ENCODE measurements at places on chromosomes 11 and 22. TPM values are rescaled to one million over a fixed set of nuclear protein-coding genes. Genes with fewer than 3 reads are reported as not detected.

DNA sequence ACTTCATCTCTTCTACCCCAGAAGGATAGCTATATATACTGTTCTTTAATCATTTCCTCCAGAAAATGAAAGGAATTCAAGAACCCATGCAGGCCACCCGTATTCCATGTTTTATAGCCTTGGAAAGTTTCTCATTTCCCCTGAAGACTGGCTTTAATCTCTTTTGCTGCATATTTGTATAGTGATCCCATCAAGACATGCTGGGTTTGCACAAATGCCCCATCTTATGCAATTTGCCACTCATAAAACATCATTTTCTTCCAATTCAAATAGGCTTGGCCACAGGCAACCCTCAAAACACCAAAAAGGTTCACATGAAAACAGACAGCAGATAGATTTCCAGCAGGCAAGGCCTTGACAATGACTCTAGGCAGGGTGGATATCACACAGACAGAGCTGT lies 28.3 kb upstream of the APOA1 start:
- peaks cover 55% of the 10 kb centered on the region for H3K36me3 ChIP-seq
- H3K27ac ChIP-seq, result no peak overlapping the region
- H3K27me3 ChIP-seq, result no peaks in the 10 kb centered on the region
- no peaks in the 10 kb centered on the region for H3K4me1 ChIP-seq

- H3K4me1 ChIP-seq, result no peaks in the 10 kb centered on the region
- no peaks in the 10 kb centered on the region for H3K27me3 ChIP-seq
- H3K4me3 ChIP-seq, result no peak overlapping the region
- H3K27ac ChIP-seq, result no peak overlapping the region
- H3K36me3 ChIP-seq, result no peaks in the 10 kb centered on the region
- DNase-seq, result no peak
These were observed 24.1 kb upstream of the TUB start for GRCh38 chr11:8056810-8057463.

DNA sequence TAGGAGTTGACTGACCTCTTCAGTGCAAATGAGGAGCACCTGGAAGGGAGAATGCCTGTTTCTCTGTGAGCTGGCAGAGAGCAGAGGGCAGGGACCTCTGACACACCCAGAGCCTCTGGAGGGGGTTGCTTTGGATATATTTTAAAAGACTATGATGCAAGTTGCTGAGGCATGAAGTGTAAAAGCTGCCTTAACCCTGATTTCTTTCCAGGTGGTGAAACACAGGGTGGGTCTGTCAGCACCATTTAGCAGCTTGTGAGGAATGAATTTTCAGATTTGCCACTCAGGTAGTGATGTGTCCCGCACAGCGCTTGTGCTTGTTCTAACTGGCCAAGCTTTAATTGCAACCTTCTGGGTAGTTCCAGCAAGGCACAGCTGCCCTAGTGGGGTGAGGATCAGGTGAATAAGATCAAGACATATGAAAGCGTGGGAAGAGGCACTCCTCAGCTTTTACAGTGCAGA lies 90.2 kb downstream of the SWAP70 start:
- H3K27me3 ChIP-seq, result no peaks in the 10 kb centered on the region
- H3K4me3 ChIP-seq, result no peak overlapping the region
- H3K4me1 ChIP-seq, result no peaks in the 10 kb centered on the region
- no peak for DNase-seq

GRCh38 chr11:34476849-34477248 lies 36.7 kb downstream of the ELF5 start:
- no peaks in the 10 kb centered on the region for H3K4me1 ChIP-seq
- DNase-seq, result no peak
- H3K27me3 ChIP-seq, result no peaks in the 10 kb centered on the region
- no peaks in the 10 kb centered on the region for H3K36me3 ChIP-seq
- no peak overlapping the region for H3K27ac ChIP-seq
- no peak overlapping the region for H3K4me3 ChIP-seq

- no peak overlapping the region for H3K4me3 ChIP-seq
- no peaks in the 10 kb centered on the region for H3K36me3 ChIP-seq
- peak; percentile 35 for DNase-seq
- H3K4me1 ChIP-seq, result no peaks in the 10 kb centered on the region
These were observed 5.8 kb downstream of the TRIM29 start for GRCh38 chr11:120131941-120132644.

DNA sequence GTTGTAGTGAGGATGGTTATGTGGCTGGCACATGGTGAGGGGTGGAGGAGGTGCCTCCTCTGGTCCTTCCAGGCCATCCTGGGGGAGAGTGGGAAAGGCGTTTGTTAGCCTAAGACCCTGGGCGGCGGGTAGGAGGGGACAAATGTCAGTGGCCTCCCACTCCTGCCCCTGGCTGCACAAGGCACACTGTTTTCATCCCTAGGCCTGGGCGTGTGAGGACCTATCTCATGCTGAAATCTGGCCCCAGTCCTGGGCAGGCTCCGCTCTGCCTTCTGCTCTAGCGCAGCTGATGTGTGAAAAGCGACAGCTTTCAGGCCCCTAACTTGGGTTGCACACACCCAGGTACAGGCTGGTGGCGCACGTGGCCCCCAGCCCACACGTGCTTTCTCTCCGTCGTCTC lies 32.1 kb downstream of the DAGLA start:
- H3K27me3 ChIP-seq, result no peaks in the 10 kb centered on the region
- H3K4me3 ChIP-seq, result no peak overlapping the region
- peaks cover 23% of the 10 kb centered on the region for H3K4me1 ChIP-seq
- H3K36me3 ChIP-seq, result no peaks in the 10 kb centered on the region
- no peak overlapping the region for H3K27ac ChIP-seq

GRCh38 chr11:68497761-68498160 lies 37.2 kb downstream of the PPP6R3 start:
- peaks cover 6% of the 10 kb centered on the region for H3K4me1 ChIP-seq
- no peak for DNase-seq
- H3K36me3 ChIP-seq, result no peaks in the 10 kb centered on the region
- no peak overlapping the region for H3K27ac ChIP-seq

DNA sequence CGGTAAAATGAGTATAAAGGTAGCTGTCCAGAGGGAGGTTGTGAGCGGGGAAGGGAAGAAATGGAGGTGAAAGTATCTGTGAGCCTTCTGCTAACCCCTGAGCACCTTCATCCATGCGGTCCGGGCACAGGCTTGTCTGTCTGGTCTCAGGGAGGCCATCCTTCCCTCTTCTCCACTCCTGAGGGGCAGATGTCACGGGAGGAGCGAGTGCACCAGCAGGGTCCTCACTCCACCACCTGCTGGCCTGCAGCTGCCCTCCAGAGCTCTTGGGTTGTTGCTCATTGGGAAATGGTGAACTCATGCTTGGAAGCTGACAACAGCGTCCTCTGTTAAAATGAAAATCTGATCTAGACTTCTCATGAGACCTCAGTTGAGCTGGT lies 33.8 kb upstream of the WNT11 start:
- H3K36me3 ChIP-seq, result no peaks in the 10 kb centered on the region
- no peak overlapping the region for H3K27ac ChIP-seq
- peaks cover 2% of the 10 kb centered on the region for H3K27me3 ChIP-seq
- H3K4me3 ChIP-seq, result no peak overlapping the region
- peaks cover 5% of the 10 kb centered on the region for H3K4me1 ChIP-seq
- DNase-seq, result no peak

GRCh38 chr22:40533712-40534378 lies 102.7 kb downstream of the MRTFA start:
- peak overlapping the region; percentile 30 for H3K4me3 ChIP-seq
- no peaks in the 10 kb centered on the region for H3K36me3 ChIP-seq
- no peaks in the 10 kb centered on the region for H3K4me1 ChIP-seq
- DNase-seq, result no peak

The CCDC15 gene
- total RNA-seq, result 3.1 TPM

The FOLR2 gene
- not detected for total RNA-seq

The CNIH2 gene
- 15.8 TPM for total RNA-seq

All from H1 (cell line).